ENCODE measurements at places on chromosomes 7 and 10.
A peak's percentile ranks its signal among the peaks of the same experiment; 100 is the strongest.

- peak; percentile 56 for DNase-seq
These were observed 212.7 kb upstream of the ZNF804B start for GRCh38 chr7:88546808-88547207.

DNA sequence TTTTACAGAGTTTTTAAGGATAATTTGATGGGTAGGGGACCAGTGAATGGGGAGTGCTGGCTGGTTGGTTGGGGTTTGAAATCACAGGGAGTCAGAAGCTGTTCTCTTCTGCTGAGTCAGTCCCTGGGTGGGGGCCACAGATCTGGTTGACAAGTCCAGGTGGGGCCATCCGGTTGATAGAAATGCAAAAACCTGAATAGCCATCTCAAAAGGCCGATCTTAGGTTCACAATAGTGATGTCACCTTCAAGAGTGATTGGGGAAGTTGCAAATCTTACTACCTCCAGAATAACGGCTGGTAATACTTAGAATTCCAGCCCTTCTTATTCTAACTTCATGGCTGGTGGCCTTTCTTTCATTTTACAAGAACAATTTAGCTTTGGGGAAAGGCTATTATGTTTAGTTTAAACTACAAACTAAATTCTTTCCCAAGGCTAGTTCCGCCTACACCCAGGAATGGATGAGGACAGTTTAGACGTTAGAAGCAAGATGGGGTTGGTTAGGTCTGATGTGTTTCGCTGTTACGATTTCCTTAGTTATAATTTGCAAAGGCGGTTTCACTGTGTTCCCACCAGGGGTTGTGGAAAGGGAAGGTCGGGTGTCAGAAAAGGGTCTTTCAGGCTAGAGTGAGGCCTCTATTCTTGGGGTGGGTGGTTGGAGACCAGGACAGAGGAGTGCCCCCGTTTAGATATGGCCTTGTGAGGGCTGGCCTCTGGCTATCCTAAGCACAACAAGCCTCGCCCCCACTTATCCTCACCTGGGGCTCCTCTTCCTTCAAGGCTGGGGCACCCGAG lies 27.4 kb downstream of the IFT22 start:
- DNase-seq, result no peak

DNA sequence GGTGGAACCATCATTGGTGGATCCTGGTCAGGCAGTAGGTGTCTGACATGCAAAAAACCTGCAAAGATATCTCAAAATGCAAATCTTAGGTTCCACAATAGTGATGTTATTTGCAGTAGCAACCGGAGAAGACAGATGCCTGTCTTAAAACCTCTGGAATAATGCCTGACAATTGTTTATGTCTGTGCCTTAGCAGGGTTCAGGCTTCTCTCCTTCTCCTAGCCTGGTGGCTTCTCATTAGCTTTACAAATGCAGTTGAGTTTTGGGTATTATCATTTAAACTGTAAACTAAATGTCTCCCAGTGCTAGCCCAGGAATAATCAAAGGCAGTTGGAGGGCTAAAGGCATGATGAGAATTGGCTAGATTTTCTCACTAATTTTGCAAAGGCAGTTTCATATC lies 146.3 kb upstream of the NRG3 start:
- DNase-seq, result no peak

DNA sequence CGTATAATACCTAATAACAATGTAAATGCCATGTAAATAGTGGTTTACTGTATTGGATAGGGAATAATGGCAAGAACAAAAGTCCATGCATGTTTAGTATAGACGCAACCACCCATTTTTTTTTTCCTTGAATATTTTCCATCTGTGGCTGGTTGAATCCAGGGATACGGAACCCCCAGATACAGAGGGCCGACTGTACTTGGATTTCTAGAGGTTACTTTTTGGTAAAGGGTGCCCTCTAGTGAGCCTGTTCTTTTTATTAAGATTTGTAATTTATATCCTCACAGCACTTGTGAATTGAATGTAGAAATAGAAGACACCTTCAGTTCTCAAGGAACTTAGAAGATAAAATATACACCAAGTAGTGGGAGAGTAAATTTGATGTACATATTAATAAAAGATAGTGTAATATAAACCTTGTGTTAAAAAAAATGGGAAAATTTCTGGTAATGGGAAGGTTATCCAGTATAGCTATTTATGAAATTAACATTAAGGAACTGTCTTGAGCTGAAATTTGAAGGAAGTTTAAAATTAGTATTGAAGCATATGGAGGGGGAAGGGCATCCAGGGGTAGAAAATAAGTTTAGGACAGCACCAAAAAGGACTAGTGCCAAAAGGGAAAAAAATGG lies 32.0 kb downstream of the EXOC6 start:
- DNase-seq, result no peak

DNA sequence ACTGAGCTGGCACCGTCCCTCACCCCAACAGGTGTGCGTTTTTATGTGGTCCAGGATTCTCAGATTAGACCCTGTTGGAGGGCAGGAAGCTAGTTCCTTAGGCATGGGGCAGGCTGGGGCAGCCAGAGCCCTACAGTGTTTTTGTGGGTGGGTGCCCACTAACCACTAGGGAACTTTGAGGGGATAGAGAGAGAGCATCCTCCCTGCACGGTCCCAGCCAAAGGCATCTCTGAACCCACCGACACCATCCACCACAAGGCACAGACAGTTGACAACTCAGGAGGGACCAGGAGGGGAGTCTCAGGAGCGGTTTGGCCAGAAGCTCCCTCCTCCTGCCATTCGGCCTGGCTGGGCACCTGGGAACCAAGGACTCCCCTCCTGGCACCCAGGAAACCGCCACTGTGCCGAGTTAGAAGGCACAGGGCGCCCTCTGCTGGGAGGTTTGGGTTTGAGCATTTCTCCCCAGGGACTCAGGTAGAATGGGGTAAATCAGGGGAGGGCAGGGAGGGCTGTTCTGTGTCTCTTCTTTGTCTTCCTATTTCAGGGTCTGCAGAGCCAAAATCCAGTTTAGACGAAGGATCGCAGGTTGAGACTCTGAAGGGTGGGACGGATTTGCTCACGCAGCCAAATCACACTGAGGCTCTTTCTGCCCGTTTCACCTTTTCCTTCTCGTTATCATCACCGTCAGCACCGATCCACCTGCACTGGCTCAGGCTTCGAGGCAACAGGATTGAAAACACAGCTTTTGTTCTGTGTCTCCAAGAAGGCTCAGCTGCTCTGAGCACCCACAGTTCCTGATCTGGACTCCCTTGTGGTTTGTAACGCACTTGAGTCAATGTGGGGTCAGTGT lies 84.8 kb upstream of the COL13A1 start:
- no peak for DNase-seq

GRCh38 chr7:21948887-21949540 lies 3.3 kb upstream of the CDCA7L start:
- DNase-seq, result no peak

GRCh38 chr7:36390199-36391090 lies 783 bp downstream of the ANLN start:
- peak; percentile 80 for DNase-seq

GRCh38 chr10:970311-971149 lies 17.7 kb upstream of the GTPBP4 start:
- no peak for DNase-seq

DNA sequence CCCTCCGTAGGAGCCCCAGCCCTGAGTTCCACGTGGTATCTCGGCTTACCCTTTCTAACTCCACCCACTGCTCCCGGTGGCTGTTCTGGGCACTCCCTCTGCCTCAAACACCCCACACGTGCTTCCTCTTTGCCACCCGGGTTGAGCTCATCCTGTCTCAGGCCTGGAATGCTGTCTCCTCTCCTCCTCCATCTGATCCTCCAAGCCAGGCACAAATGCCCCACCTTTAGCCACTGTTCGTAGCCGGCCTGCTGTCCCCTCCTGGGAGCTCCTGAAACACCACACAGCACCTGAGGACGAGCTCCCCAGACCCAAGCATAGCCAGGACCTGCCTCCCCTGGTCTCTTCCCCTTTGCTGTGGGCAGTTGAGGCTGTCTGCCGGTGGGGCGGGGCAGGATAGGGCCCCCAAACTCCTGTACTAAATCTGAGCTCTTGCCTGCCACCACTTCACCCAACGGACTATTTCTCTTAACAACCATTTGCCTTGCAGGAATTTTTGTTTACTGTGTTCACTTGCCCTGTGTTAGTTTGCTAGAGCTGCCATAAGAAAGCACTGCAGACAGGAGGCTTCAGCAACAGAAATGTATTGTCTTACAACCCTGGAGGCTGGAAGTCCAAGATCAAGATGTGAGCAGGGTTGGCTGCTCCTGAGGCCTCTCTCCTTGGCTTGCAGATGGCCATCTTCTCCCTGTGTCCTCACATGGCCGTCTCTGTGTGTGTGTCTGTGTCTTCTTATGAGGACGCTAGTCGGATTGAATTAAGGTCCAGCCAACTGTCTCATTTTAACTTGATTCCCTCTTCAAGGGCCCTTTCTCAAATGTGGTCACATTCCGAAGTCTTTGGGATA lies 58.3 kb upstream of the SHH start:
- DNase-seq, result no peak

DNA sequence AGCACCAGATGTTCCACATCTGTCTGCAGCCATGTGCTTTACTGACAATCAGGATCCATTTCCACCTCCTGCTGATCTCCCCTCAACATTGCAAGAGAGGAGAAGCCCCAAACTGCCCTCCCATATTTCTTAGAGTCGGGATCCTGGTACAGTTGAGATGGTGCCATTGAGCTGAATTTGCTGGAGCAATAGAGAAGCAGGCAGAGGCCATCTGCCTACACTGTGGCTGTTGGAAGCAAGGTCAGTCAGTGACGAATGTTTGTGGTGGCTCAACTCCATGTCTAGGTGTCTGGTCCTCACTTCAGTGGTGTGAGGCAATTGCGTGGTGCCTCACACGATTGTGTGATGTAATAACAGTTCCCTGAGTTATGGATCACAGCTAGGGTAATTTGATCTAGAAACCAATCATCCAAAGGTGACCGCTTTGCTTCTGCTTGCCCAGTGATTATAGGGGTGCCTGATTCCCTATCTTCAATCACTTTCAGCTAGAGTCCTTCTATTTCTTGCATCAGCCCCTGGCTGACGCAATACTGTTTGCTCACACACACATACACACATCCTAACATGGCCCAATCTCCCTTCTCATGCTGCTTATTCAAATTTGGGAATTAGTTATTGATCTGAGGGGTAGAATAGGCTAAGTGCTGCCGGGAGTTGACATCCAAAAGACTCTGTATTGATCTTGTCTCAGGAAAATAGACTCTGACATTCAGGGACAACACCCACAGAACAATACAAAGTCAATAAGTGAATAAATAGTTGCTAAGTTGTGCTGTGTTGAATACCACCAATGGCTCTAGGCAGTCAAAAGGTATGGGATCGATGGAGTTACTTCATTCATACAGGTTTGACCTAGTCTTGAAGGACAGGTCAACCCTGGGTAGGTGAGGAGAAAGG lies 46.1 kb upstream of the SLC35B4 start:
- DNase-seq, result no peak

- no peak for DNase-seq
These were observed 73.2 kb downstream of the AP3M1 start for GRCh38 chr10:74077416-74077815.

DNA sequence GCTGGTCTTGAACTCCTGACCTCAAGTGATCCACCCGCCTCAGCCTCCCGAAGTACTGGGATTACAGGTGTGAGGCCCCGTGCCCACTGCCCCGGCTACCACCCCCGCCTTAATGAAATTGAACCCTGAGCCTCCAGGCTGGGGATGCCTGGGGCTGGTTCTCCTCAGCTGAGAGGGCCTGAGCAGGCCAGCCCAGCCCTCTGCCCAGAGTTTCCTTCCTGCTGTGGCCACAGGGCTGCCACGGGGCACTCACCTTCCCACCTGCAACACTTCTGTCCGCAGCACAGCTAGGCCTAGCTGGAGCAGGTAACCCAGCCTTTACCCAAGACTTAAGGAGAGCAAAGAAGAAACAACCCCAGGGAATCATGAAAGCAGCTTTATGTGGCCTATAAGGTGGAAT lies 78.1 kb upstream of the ANLN start:
- no peak for DNase-seq

DNA sequence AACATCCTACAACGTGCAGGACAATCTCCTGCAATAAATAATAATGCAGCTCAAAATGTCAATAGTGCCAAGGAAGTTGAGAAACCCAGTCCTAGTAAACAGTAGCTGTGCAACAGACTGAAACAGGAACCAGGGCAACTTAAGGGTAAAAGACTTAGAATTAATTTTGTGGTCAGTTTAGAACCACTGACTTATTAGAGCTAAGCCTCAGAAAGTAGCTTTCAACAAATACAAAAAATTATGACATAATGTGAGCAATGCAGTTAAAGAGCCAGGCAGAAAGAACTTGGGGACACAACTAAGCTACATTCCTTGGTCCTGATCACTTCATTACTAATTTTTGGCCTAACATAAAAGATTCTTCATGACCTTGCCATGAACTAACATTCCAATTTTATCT lies 195.4 kb downstream of the MACC1 start:
- no peak for DNase-seq

GRCh38 chr10:52213321-52213752 lies 100.7 kb upstream of the DKK1 start:
- DNase-seq, result no peak

DNA sequence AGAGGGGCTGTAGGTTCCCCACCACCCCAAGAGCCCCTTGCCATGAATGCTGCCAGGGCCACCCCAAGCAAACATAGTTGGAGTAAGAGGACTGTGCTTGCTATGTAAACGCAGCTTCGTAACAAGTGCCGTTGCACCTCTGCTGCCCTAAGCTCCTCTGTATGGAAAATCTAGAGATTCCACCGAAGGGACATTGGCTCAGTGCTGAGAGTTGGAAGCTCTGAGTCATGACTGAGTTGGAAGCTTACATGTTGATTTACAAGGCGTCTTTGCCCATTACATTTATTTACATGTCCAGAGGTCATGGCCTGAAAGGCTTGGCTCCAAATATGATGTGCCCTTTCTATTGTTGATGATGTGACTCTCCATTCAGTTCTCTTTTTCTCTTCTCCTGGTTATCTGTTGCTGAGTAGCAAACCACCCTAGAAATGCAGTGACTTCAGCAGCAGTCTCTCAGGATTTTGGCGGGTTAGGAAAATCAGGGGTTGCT lies 233.1 kb upstream of the TCF7L2 start:
- peak; percentile 95 for DNase-seq

- DNase-seq, result no peak
These were observed 20.6 kb downstream of the DNAJB6 start for GRCh38 chr7:157357129-157358040.

DNA sequence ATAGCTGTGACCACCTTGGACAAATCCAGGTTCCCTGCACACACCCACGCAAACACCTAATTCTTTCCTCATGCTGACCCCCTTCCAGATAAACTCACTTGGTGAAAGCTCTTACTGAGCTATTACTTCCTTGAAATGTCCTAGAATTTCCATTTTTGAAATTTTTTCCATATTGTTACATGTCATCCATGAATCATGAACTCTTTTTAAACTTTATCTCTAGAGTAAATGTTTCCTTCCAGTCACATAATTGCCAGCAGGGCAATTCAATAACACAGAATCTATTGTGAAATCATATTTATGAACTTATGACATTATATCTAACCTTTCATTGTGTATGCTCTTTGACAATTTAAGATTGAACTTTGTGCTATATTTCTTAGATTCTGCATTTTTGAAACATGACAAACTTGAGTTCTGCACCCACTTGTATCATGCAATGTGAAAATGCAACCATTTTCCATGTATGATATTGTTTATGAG lies 26.8 kb upstream of the FGL2 start:
- no peak for DNase-seq

- DNase-seq, result no peak
These were observed 337.7 kb upstream of the AOAH start for GRCh38 chr7:37061849-37062559.
